ENCODE measurements at places on chromosomes 1 and 21.

GRCh38 chr1:60149251-60149650 is 75.7 kb upstream of the C1orf87 start:
- DNase-seq = no peak

- DNase-seq = no peak
Measured at GRCh38 chr1:159872891-159873290, 10.4 kb upstream of the VSIG8 start.

GRCh38 chr1:165641231-165641987 is 10.4 kb downstream of the MGST3 start:
- no peak for DNase-seq

GRCh38 chr1:176382163-176382562 is 80.8 kb upstream of the PAPPA2 start:
- DNase-seq = no peak

DNA sequence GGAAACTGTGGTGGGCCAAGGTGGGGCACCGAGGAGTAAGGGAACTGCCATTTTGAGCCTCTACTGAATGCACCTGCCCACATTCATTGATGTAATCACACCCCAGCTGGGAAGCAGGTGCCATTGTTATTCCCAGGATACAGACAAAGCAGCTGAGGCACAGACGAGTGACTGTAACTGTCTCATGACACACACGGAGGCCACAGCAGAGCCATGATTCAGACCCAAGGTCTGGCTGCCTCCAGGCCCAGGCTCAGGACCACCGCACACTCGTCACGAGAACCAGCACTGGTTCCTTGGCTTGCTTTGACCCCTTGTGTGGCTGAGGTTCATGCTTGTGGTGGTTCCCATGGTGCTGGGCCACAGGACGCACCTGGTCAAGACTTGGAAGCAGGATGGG is 45.6 kb upstream of the CLIC4 start:
- DNase-seq = no peak

GRCh38 chr1:2414297-2414958 is 2.1 kb upstream of the PEX10 start:
- DNase-seq = peak; percentile 79

- DNase-seq = no peak
Measured at GRCh38 chr21:45436351-45437065, 31.5 kb downstream of the COL18A1 start.

DNA sequence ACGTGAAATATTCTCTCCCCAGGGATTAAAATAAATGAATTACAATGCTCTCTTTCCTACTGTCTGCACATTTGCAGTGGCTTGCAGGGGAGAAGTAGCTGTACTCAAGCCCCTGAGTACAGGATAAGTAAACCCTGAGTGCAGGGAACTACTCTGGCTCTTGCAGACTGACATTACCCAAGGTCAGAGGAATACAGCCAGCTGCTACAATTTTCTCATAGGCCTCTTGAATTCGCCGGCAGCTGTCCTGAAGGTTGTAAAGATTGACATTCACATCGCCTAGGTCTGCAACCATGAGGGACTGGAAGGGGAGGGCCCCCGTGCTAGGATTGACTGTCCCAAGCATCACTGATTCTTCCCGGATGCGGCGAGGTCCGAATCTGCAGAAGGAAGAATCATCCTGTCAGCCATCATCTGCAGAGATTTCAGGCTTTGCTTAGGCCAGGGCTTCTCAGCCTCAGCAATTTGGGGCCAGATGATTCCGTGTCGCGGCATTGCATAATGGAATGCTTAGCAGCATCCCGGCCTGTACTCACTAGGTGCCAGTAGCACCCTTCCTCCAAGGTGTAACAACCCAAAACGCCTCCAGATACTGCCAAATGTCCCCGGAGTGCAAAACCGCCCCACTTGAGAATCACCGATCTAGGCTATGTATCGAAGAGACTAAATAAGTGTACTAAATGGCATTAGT is 1.7 kb downstream of the AGMAT start:
- DNase-seq = no peak

Measured in activated CD4-positive, CD25-positive, alpha-beta regulatory T cell treated with anti-CD3 and anti-CD28 coated beads, Interleukin-2, amount 50 U/mL, for 72 hours (primary cell).